Tongue (tissue), 3 donors: ENCODE measurements at places on chromosomes 2 and 18. TPM values are rescaled to one million over a fixed set of nuclear protein-coding genes. Genes with fewer than 3 reads are reported as not detected.

DNA sequence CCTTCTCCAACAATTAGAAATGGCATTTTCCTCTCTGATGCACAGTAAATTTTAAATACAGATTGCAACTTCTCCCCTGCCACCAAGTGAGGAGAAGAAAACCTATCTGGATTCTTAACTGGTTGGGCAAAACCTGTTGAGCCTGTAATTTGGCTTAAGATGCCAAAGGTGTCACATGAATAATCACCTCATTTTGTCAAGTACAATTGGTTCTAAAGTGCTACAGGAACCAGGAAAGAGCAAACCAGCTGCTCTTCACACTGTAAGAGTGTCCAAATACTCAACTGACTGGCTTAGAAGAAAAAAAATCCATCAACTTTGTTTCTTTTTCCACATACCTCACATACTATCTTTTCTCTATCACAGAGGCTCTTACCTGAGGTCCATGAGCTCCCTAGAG is 35.4 kb downstream of the NPC1 start:
- no peak for DNase-seq

GRCh38 chr18:2707551-2708168 is 52.1 kb downstream of the SMCHD1 start:
- DNase-seq: no peak

DNA sequence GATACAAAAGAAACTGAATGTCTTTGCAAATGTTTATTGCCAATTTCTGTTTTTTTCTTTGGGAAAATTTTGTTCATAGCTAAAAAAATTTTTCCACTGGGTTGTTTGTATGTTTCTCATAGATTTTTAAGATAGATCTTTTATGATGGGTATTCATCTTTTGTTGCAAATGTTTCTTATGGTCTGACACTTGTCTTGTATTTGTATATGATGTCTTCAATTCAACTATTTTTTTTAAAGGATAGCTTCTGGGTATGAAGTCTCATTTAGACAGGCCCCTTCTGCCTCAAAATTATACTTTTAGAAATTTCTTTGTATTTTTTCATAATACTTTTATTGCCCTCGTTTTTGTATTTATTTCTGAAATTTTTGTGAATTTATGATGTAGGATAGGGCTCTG is 73.8 kb downstream of the KCTD1 start:
- no peak for DNase-seq

DNA sequence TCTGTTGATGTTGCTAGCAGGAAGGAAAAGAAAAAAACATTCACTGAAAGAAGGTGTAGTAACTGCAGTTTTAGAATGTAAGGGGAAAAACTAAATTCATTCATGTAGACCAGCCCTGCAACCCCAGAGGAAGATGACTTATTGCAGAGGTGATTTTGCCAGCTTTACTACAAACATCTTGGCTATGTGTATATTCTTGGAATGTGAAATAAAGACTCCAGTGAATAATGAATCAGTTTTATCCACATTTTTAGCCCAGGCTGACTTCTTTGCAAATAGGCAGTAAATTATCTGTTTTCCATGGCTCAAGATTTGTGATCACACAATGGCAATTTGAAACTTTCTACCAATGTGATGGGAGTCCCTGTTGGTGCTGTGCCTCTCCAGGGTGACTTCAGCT is 206.1 kb upstream of the SETBP1 start:
- no peak for DNase-seq

GRCh38 chr2:170298115-170298514 is 120.2 kb downstream of the MYO3B start:
- no peak for DNase-seq

DNA sequence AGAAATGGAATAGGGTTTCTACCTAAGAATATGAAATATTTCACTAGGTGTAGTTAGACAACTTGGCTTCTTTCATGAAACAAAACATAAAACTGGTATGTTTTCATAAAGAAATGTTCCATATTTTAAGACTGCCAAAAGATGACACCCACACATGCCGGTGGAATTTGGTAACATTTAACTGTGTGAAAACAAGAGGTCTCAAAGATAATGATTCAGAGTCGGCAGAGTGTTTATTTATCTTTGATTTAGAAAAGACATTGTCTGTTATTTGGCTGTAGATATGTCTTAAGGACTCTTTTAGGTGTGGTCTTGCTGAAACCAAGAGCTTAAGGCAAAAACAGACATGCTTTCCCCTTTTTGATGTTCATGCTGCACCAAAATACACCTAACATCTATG is 63.5 kb upstream of the FN1 start:
- DNase-seq: no peak

DNA sequence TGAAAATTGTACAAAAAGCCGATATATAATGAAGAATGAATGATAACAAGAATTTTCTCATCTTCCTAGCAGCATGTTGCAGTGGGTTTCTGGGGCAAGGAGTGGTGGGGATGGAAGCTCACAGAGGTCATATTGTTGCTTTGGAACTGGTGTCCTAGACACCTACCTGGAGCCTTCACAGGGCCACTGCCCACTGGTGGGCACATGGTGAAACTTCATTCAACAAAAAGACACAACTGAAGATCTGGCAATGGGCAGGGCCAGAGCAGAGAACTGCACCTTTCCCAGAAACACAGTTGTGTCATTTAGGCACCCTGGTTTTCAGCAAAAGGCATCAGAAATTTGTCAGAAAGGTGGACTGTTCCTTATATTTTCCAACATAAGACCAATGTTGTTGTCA is 115.3 kb downstream of the FHOD3 start:
- DNase-seq: no peak

DNA sequence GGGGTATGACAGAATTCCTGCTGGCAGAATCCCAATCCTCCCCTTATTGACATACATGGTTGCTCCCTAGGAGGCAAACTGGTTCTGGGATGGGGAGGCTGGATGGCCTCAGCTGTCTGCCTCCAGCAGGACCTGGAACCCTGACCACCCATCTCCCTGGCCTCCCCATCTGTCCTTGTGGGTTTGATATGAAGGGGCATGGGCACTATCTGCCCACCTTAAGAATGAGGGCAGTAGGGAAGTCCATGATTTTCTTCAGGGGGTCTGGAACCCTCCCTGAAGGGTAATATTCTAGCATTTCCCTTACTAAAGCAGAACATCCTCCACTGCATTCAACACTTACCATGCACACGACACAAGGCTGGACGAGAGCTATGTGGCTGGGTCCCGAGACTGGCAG is 113.6 kb downstream of the VAPA start:
- no peak for DNase-seq

- no peak for DNase-seq
These were observed 2036.1 kb upstream of the LRRTM1 start for GRCh38 chr2:82340578-82341053.

GRCh38 chr2:240410808-240411207 is 24.7 kb upstream of the GPC1 start:
- DNase-seq: no peak

GRCh38 chr2:233801357-233802131 is 23.4 kb downstream of the MROH2A start:
- no peak for DNase-seq

GRCh38 chr2:183867206-183867605 is 731.1 kb upstream of the ZNF804A start:
- DNase-seq: no peak

DNA sequence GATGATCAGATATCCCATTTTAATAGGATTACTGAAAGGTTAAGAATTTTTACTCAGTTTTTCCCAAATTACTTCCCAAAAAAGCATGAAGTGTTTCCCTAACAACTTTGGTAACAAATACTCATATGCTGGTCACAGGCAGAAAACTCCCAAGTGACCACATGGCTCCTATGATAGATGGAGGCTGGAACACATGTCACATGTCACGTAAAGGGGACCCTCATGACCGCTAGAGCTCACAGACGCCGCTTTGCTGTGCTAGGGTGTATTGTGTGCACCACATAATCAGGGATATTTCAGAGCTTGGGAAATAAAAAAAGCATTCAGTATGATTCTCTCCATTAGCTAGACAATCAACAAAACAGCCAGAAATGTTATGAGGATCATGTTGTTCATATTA is 228.2 kb downstream of the TMEM163 start:
- no peak for DNase-seq

DNA sequence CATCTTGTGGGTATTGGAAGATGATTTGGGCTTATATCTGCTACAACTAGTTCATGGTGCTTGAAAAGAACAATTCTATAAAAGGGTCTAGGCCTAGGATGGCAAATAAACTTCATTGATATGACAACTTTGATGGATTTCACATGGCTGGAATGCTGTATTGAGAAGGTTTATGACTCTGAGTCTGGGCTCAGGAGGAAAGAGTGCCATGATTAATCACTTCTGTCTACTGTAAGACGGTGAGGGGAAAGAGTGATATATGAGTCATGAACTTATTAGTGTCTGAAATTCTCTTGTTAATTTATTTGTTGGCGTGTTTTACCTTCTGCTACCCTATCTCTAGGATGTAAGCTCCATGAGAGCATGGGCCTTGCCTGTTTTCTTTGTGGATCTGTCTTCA is 17.0 kb upstream of the ADCYAP1 start:
- DNase-seq: no peak

DYNAP gene
- total RNA-seq: not detected

UGGT1 gene
- total RNA-seq: 57.2 TPM

SPC25 gene
- total RNA-seq: 3.4 TPM

OR6B2 gene
- not detected for total RNA-seq

MRPL19 gene
- 56.8 TPM for total RNA-seq

CLEC4F gene
- total RNA-seq: not detected
